ENCODE measurements at places on chromosomes 3 and 15. TPM values are rescaled to one million over a fixed set of nuclear protein-coding genes. Genes with fewer than 3 reads are reported as not detected.

The PBRM1 gene
- 39.2 TPM for total RNA-seq

The TM4SF1 gene
- 79.5 TPM for total RNA-seq

DNA sequence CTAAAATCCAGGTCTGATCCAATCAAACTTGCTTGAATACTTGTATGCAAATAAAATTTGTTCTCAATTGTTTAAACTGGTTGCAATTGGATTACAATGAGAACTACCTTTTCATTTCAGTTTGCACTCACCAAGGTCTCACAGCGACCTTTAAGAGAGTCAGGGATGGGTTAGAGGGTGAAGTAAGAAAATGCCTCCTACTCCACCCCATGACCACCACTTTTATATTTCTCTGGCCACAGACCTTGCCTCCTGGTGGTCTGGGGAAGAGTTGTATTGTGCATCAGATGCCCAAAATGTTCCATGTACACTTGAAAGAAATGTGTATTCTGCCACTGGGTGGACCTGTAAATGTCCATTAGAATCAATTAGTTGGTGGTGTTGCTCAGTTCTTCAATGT lies 16.4 kb upstream of the THSD4 start:
- no peak for DNase-seq

GRCh38 chr3:116306720-116307119 lies 138.6 kb downstream of the LSAMP start:
- no peak for DNase-seq

DNA sequence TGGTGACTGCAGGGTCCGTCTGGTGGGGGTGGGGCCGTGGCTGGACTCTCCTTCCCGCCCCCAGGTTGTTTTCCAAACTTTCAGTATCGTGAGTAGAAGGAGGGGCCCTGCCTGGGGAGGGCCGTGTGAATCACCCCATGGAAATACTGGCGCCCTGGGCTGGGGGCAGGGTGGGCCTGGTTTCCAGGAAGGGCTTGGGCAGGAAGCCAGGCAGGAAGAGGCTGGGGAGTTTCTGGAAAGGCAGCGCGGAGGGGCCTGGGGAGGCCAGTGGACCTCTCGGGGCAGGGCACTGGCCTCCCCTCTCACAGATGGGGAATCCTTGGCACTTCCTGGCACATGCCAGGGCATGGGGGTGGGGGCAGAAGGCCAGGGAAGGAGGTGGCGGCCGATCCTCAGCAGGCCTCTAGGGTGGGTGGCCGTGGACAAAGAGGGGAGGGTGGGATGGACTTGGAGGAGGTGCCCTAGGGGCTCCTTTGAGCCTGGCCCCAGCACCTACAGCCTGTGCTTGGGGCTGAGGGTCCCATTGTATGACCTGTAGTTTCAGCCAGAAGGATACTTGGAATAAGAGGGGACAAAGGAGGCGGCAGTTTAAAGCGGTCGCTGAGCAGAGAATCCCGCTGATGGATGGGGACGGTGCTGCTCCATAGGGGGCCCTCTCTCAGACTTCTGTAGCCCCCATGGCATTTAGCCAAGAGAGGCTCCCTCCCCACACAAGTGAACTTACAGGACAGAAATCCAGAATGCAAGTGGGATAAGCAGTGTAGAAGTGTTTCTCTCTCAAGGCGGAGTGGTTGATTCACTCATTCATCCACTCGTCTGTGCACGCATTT lies 56.5 kb upstream of the GATA2 start:
- DNase-seq = peak; percentile 30

DNA sequence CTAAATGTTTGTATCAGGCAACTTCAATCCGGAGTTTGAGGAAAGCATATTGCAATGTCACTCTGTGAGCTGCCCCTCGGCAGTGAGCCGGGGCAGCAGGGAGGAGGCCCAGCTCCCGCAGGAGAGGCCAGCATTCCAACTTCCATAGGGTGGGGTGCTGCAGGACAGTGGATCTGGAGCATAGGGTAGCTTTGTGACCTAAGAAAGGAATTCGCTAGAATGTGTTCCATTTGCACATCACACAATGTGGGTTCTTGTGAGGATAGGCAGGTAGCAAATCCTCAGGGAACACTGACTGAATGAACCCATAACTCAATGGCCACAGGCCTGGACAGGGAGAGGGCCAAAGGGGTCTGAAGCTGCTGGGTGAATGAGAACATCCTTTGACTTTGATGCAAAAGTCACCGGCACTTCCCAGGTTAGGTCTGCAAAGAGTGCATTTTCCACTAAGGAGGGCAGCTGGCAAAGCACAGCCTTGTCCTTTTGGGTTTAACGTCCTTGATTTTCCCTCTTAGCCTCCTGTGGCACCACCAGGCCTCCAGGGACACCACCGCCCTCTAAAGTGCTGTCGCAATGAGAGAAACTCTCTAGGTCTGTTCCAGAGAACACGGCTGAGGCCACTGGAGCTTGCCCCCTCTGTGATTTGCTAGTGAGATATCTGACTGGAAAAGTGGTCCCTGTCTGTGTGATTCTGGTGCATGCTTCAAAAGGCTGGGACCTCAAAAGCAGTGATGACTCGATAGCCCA lies 36.2 kb downstream of the GABRB3 start:
- no peak for DNase-seq

DNA sequence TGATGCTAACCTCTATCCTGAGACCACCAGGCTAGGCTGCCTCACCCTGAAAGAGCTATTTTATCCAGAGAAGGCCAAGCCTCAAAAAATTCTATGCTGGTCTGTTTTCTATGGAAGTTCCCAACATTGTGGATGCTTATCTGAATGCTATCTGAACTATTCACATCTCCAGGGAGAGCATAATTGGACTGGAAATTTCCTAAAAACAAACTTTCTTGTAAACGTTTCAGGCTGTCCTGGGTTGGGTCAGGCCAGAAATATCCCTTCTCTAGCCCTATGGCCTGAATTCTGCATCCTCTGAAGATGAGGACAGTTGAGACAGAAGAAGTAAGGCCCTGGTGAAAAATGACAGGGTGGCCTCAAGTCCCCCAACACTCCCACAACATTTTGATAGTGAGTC lies 706.4 kb upstream of the NR2F2 start:
- DNase-seq = no peak

The XCR1 gene
- not detected for total RNA-seq

DNA sequence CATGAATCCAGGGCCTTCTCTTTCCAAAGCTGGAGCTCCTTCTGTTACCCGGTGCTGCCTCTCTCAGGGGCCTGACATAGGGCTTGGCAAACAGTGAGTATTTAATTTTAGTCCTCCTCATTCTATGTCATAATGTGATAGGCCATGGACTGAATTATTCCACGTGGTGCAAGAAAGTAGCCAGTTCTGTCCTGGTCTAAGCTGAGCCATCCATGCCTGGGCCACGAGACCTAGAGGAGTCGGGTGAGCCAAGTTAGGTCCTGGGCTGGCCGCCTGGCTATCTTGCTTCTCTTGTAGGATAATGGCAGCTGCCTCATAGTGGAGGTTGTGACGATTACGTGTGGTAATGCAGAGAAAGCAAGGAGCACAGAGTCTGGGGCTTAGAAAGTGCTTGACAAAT lies 170.6 kb downstream of the FAM43A start:
- DNase-seq = no peak

DNA sequence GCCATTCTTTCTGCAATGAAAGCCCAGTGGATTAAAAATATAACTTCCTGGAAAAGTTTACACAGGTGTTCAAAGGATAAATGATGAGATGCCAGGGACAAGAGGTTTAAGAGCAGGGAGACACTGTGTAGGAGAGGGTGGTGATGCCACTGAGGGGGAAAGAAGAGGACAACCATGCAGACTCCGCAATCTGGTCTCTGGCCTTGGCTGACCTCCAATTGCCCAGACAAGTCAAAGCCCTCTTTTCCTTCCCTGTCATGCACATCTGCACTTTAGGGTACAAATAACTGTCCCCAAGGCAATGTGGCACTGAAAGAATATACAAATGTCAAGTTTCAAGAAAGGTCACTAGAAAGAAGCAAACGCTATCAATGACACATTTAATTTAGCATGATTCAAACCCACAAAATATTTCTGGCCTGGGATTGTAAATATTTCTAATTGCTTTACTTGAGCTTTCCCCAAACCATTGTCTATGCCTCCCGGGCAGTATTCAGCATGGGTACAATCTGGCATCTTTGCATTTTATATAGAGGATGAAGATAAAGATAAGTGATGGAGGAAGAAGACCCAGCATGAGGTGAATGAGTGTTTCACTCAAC lies 319.4 kb downstream of the PLCL2 start:
- DNase-seq = no peak

GRCh38 chr3:171784387-171784786 lies 25.9 kb downstream of the PLD1 start:
- DNase-seq = no peak

The TLR9 gene
- not detected for total RNA-seq

DNA sequence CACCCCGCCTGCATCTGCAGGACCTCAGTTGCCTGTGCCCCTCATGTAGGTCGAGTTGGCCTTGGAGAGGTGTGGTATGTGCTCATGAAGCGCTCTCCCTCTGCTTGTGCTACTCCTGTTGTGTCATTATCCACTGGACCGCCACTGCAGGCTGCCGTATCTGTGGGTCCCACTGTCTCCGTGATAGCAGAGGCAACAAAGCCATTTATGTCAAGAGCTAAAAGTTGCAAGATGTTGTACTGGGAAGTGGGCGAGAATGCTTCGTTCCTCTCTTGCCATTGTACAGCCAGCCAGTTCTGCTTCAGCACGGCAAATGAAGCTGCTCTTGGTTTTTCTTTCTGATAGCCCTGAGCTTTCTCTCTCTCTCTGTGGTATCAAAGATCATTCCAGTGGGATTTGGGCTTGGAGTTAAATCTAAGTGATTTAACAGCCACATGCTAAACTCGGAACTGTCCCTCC lies 89.0 kb downstream of the TMEM212 start:
- no peak for DNase-seq

DNA sequence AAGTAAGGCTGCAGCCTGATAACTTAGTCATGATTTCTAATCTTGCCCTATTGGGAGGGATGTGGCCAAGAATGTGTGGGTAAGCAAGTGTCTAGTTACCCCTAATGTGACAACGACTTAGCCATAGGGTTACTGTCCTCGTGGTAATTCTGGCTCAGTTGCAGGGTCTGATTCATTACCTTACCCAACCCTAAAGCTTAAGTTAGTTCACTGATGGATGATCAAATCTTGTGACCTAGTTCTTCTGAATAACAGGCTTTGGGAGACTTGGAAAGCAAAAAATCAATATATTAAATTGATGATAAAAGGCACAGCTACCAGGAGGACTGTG lies 1.6 kb upstream of the INTS14 start:
- DNase-seq = no peak

The FGF12 gene
- not detected for total RNA-seq

DNA sequence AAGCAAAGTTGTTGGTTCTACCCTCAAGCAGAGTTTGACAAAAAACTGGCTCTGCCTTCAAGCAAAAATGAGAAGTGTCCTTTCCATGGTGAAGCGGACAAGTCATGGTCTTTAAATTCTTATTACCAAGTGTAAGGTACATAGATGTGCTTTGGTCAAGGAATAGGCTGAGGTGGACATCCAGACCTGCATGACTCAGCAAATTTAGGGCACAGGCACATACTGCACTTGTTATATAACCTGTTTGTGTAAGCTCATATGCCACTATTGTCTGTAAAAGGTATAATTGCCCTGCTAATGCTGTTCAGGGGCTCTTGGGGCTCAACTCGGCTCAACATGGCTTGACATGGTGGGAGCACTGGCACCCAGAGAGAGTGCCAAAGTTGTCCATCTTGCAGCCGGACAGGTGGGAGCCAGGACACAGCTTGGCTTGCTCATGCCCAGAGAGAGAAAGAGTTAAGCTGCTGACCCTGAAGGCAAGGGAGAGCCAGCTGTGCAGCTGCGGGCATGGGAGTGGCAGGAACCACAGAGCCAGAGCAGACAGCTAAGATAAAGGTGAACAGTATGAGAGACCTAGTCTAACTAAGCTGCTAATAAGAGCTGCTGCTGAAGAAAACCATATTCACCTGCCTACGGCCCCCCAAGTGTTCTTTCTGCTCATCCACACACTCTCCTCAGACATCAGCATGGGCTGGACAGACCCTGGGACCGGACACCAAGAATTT lies 17.7 kb downstream of the MCCC1 start:
- DNase-seq = no peak

GRCh38 chr3:133944641-133945380 lies 49.1 kb upstream of the RAB6B start:
- DNase-seq = peak; percentile 76

The PRSS50 gene
- total RNA-seq = not detected

The LRRC31 gene
- not detected for total RNA-seq

- peak; percentile 84 for DNase-seq
These were observed 17.0 kb upstream of the ARID3B start for GRCh38 chr15:74523982-74524381.

The APBA2 gene
- 13.9 TPM for total RNA-seq
